ENCODE measurements at places on chromosomes 13 and 19.

- DNase-seq, result no peak
Observed at GRCh38 chr13:50914848-50915247, 5.3 kb downstream of the RNASEH2B start.

DNA sequence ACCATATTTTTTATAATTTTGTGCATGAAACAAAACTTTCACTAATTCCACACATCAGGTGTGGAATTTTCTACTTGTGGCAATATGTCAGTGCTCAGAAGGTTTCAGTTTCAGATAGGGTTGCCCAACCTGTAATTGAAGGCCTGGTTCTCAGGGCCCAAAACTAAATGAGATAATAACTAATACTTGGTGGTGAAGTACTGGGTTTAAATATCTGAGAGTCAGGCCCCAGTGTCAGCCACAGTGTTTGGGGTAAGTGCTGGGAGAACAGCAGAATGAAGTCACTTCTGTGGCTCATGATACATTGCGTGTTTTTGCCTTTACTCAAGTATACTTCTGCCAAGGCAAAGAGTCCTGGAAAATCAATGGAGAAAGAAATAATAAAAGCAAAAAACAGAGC, 5.6 kb downstream of the SAFB start:
- DNase-seq, result no peak

GRCh38 chr13:45870232-45870631, 18.7 kb upstream of the SIAH3 start:
- DNase-seq, result no peak

GRCh38 chr19:46880431-46880830, 19.6 kb downstream of the ARHGAP35 start:
- DNase-seq, result no peak

- no peak for DNase-seq
Observed at GRCh38 chr19:367963-368629, 23.5 kb upstream of the MIER2 start.
